Urinary bladder (tissue), 4 donors: ENCODE measurements at places on chromosomes 11 and 22. TPM values are rescaled to one million over a fixed set of nuclear protein-coding genes. Genes with fewer than 3 reads are reported as not detected.

GRCh38 chr11:38646382-38646781 is 2048.3 kb upstream of the RAG2 start:
- DNase-seq: no peak

DCUN1D5 gene
- total RNA-seq: 27.2 TPM

CELSR1 gene
- 4.5 TPM for total RNA-seq

DNA sequence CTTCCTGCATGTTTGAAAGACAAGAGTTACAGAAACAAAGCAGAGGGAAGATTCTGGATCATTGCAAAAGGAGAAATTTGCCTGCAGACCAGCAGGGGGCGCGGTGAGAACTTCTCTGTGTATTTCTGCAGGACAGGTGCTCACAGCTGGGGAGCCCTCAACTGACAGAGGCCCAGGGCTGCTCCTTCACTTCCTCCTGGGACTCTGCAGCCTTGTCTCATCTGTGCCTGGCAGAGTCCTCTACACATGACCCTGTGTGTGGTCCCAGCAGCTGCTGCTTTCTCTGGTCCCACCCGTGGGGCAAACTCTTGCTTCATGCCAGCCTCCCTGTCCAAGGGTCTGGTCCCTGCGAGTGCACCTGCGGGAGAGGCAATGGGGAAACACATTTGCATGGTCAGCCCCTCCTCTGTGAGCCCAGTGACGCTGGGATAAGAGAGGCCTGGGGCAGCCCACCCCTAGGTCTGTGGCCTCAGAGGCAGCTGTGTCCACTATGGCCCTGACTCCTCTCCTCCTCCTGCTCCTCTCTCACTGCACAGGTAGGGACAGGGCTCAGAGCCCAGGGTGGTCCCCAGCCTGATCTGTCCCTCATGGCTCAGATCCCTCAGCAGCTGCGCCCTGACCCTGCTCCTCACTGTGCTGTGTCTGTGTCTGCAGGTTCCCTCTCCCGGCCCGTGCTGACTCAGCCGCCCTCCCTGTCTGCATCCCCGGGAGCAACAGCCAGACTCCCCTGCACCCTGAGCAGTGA is 43.2 kb upstream of the VPREB1 start:
- DNase-seq: peak; percentile 4

SLC15A3 gene
- total RNA-seq: 12.7 TPM

- no peak for DNase-seq
Observed at GRCh38 chr11:93330446-93330984, at the start of gene DEUP1. DEUP1 (plus strand) TSS chr11:93330742; CDS start chr11:93332260, 1,518 bp downstream.

- DNase-seq: no peak
Observed at GRCh38 chr11:923691-924405, 1.8 kb upstream of the AP2A2 start.

DNA sequence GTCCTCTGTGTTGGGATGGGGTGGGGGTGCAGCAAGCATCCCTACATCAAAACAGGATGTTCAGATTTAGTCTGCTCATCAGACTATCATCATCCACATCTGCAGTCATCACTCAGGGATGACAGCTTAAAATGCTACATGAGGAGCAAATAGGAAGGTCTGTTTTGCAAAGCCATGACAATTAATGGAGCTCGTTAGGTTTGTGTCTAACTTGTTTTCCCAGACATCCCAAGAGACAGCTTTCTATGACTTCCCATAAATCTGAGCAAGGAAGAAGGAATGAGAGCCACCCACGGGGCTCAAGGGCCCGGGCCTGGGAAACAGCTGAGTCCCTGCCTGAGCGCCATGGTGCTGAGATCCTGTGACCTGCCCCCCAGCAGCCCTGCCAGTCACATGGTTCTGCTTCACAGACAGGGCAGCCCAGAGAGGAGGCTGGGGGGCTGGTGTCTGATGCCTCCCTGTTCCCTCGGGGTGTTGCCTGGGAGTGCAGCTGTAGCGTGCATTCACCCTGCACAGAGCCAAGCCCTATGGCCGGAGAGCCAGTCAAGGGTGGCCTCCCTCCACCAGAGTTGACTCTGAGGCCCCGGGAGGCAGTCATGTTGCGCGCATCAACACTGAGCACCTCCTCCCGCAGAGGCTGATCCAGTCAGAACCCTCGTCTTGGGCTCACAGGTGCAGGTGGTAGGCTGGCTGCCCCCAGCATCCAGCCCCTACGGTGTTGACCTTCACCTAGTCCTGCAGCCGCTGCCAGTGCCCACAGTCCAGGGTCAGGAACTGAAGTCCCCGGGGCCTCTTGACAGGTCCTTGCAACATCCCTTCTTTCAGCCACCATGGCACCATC is 12.1 kb downstream of the DERL3 start:
- no peak for DNase-seq

DNA sequence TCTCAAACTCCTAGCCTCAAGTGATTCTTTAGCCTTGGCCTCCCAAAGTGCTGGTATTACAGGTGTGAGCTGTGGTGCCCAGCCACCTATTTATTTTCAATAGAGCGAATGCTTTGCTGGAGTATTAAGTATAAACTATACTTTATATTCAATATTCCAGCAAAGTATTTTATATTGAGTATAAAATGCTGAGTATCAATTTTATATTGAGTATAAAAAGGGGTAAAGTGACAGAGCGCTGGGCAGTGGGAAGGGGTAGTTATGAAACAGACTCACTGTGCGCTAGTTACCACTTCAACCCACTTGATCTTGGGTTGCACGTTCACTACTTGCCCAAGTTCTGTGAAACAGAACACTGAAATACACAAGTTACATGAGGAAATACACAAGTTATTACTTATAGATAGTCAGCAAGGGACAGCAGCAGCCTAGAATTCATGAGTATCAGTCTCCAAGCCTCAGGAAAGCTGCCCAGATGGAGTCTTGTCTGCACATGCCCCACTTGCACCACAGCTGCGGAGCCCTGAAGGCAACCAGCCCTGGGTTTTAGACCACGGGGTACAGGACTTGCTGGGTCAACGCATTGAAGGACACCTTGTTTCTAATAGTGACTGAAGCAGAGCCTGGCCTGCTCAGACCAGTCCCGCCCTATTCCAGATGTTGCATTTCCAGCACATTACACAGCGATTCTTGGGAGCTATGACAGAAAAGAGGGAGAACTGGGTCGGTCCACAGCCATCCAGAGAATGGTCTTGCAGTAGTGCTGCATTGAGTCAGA is 51.6 kb upstream of the SYT13 start:
- DNase-seq: no peak

- DNase-seq: no peak
Observed at GRCh38 chr11:134331354-134332188, at the start of gene GLB1L2. GLB1L2 (plus strand) TSS chr11:134331988; CDS start chr11:134332062, 74 bp downstream.

GRCh38 chr11:120268686-120269085 is 28.7 kb downstream of the POU2F3 start:
- DNase-seq: no peak

GAS2L1 gene
- total RNA-seq: 4.8 TPM

GRCh38 chr11:69884751-69885150 is 65.5 kb upstream of the FGF3 start:
- no peak for DNase-seq

DNA sequence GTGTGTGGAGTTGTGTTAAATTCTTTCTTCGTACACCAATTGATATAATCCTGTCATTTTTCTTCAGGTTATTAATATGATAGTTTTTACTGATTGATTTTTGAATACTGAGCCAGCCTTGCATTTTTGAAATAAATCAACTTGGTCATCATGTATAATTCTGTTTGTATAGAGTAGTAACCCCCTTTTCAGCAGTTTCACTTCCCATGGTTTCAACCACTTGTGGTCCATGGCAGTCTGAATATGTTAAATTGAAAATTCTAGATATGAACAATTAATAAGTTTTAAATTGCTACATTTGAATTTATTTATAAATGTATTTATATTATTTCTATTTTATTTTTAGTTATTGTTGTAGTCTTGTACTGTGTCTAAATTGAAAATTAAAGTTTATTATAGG is 32.6 kb downstream of the MS4A6A start:
- DNase-seq: no peak

BBOX1 gene
- total RNA-seq: 0.74 TPM

- no peak for DNase-seq
Observed at GRCh38 chr11:8038393-8038792, 42.6 kb upstream of the TUB start.

GRCh38 chr11:57131080-57131790 is 50.5 kb upstream of the LRRC55 start:
- no peak for DNase-seq

- DNase-seq: no peak
Observed at GRCh38 chr11:91625495-91625894, 599.1 kb upstream of the FAT3 start.

DNA sequence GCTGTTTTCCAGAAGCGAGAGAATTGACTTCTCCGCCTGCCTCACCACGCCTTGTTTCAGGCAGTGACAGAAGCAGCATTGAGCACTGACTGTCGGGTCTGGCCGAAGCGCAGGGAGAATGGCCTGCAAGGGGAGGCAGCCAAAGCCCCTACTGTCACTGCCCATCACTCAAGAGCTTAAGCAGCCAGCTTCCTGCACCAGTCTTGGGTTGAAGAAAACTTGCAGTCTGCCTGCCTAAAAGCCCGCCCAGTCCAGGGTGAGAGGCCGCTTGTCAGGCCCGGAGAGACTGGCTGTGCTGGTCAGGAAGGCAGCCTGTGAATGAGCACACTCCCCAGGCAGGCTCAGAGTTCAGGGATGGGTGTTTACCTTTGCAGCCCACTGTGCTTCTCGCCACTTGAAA is 108.3 kb downstream of the PKNOX2 start:
- DNase-seq: no peak

DNA sequence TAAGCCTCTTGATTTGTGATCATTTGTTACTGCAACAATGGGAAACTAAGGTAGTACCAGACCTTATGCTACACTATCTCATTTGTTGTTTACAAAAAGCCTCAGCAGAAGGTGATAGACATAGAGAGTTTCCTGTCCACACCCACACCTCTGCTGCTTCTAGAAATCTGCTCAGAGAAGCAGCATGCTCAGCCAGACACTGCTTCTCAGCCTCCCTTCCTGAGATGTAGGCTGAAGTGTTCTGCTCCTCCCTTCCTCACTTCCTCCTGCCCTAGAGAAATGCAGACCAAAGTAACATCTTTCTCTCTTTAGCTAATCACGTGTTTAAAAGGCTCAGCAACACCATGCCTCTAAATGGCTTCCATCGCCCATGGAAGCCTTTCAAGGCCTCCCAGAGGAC is 88.4 kb downstream of the SLC1A2 start:
- no peak for DNase-seq

DNA sequence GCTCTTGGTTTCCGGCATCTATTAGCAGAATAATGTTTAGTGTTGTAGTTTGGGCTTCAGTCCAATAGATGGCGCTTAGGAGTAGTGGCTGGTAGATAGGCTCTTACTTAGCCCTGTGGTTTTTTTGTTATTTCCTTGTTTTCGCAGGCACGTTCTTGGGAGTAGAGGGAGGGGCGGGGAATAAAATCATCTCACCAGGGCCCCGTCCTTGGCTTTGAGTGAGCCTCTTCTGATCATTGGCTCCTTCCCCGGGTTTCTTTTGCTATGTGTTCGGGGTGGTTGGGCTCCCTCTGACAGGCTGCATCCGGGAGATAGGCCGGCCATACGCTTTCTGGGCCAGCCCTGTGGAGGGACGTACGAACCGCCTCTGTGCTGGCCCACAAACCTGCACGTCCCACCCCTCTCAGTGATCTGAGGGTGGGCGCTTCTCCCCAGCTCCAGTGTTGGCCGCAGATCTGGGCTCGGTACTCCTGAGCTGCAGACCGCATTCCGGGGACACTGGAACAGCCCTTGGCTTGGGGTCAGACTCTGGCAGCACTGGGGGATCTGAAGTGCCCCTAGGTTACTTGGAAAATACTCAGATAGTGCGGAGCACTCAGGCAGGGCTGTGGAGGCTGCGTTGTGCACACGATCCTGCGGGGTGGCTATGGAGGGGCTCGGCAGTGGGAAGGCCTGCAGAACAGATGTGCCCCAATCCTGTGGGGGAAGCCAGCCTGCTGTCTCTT is 217.0 kb downstream of the DYNC2H1 start:
- DNase-seq: no peak

EHF gene
- 79.8 TPM for total RNA-seq

- peak; percentile 45 for DNase-seq
Observed at GRCh38 chr11:118988280-118988679, 9.7 kb upstream of the CENATAC start.

LRRN4CL gene
- 10.9 TPM for total RNA-seq

CREB3L1 gene
- 44.3 TPM for total RNA-seq

ACTN3 gene
- total RNA-seq: not detected

GRCh38 chr11:12180257-12181205 is 70.1 kb downstream of the MICAL2 start:
- DNase-seq: no peak

GRCh38 chr11:125452125-125452470 is 44.0 kb downstream of the FEZ1 start:
- no peak for DNase-seq

- no peak for DNase-seq
Observed at GRCh38 chr11:111186308-111186915, 59.1 kb upstream of the POU2AF2 start.

- DNase-seq: no peak
Observed at GRCh38 chr11:12639388-12639787, 34.8 kb upstream of the TEAD1 start.

GRCh38 chr11:9276571-9276970 is 11.4 kb upstream of the DENND5A start:
- DNase-seq: no peak

DNA sequence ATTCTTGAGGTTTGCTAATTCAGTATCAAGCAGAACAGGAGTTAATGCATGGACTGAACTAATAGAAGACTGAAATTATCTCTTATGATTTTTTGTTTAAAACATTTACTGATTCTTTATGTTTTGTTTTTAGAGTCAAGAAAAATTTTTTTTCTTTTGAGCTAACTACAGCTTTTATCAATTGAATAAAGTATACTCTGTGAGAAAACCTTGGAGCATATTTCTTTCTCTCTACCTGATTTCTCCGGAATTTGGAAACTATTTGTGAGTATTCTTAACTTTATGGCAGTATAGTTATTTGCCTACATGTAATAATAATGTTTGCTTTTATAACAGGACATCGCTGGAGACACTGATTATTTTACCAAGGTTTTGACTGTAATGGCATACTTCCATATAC is 18.1 kb upstream of the CRTAM start:
- DNase-seq: no peak

DNA sequence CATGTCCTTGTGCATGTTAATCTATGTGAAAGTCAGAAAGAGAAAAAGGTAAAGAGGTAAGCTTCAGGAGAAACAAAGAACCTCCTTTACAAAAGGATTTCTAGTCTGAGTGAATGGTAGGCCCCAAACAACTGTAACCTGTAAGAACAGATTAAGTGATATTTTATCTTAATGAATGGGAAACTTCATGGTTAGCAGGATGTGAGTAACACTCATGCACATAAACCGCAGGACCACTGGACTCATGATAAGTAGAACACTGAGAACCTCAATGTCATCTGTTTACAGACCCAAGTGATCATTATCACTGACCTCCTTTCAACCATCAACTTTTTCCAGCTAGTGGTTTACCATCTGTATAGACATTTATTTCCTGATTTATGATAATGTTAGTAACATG is 19.9 kb downstream of the OR8G5 start:
- DNase-seq: no peak

GRCh38 chr22:40335358-40335757 is 10.9 kb upstream of the ADSL start:
- no peak for DNase-seq

- DNase-seq: peak; percentile 31
Observed at GRCh38 chr11:3745161-3745560, 52.2 kb downstream of the NUP98 start.

- DNase-seq: no peak
Observed at GRCh38 chr11:34495724-34496377, 17.7 kb downstream of the ELF5 start.

- DNase-seq: no peak
Observed at GRCh38 chr11:128931668-128932067, 11.0 kb downstream of the TP53AIP1 start.

- no peak for DNase-seq
Observed at GRCh38 chr11:101211407-101211975, 81.9 kb upstream of the PGR start.

ANKK1 gene
- 0.16 TPM for total RNA-seq
